Stimulated activated CD4-positive, alpha-beta T cell treated with anti-CD3 and anti-CD28 coated beads, Interleukin-15, amount 100 ng/mL, for 1 hour (primary cell): ENCODE measurements at places on chromosomes 13 and 19.

GRCh38 chr13:21567714-21568113, 36.3 kb downstream of the MICU2 start:
- no peak for DNase-seq

DNA sequence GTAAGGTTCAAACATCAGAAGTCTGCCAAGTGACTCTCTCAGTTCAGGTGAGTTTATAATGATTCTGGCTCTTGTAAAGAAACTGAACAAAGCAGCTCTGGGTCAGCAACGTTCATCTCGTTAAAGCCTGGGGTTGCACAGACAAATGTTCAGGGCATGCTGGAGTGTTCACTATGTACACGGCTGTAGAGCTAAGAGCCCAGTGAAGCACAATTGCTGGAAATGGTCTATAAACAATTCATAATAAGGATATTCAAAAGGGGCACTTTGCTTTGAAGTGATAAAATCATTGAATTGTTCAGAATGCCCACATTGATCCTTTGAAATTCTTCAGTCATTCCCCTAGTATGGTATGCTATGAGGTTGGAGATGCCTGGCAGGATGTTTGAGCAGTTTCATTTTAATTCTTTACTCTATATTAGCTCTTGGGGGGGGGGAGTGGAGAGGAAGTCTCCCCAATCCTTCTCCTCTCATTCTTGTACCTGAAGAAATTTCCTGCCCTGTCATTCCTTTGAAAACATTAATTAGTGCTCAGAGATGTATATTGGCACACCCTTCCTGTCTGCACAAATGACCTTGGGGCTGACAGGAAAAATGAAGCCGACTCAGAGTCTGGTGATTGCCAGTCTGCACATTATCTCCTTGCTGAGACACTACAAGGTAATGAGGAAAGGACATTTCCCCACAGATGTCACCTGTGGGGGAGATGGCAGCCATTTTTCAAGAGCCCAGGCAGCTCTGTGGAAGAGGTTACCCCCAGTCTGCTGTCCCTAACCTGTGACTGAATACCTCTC, 145.5 kb downstream of the DLEU7 start:
- no peak for DNase-seq

GRCh38 chr19:40933025-40933424, 51.0 kb upstream of the CYP2A7 start:
- DNase-seq = no peak

DNA sequence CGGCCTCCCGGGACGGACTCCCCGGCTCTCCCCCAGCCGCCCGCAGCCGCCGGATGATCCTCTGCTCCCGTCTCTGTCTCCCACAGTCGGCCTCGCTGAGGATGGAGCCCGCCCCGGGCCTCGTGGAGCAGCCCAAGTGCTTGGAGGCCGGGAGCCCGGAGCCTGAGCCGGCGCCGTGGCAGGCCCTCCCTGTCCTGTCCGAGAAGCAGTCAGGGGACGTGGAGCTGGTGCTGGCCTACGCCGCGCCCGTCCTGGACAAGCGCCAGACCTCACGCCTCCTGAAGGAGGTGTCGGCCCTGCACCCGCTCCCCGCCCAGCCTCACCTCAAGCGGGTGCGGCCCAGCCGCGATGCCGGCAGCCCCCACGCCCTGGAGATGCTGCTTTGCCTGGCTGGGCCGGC, 6.8 kb downstream of the ADAT3 start:
- DNase-seq = no peak

GRCh38 chr13:76329004-76329403, 557.2 kb downstream of the KCTD12 start:
- DNase-seq = no peak

- DNase-seq = no peak
Measured at GRCh38 chr13:28349371-28349770, 145.6 kb downstream of the FLT1 start.

DNA sequence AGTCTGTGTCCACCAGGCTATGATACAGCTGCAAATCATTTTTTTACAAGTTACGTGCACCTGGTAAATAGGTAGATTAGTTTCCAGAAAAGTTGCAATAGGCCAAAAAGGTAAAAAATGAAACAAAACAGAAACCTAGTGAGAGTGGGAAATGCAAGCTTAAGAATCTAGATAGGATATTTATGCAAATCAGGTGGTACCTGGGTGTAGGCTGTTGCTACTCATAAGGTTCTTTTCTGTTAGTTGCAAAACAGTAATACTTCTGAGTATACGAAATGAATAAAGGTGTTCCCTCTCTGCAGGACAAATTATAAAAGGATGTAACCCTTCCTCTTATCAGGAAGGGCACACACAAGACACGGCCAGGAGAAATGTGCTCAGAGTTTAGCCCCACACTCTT, 97.9 kb downstream of the UGGT2 start:
- DNase-seq = no peak

DNA sequence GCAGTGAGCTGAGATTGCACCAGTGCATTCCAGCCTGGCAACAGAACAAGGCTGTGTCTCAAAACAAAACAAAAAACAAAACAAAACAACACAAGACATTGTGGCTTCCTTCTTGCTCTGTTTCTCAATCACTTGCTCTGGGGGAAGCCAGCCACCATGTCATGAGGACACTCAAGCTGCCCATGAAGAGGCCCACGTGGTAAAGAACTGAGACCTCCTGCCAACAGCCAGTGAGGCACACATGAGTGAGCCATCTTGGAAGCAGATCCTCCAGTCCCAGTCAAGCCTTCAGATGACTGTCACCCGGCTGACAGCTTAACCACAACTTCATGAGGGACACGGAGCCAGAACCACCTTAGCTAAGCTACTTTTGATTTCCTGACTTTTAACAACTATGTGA, 25.2 kb downstream of the CPT1C start:
- DNase-seq = no peak

- DNase-seq = no peak
Measured at GRCh38 chr13:39327172-39327479, 275.9 kb downstream of the LHFPL6 start.

DNA sequence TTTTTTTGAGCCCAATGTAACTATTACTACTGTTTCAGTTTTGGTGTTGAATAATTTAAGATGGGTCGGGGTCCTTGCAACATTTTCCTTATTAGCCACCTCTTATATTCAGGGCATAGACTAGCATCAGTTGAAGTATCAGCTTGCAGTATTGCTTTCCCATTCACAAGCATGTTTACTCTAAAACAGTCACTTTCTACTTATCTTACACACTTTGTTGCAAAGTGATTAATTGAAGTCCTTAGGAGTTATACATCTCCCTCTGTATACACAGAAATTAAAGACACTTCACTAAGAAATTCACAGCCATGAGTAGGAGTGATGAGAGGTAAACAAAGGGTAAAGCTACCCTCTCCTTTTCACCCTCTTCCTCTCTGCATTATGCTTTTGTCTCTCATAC, 27.6 kb downstream of the SLAIN1 start:
- DNase-seq = no peak
